Activated CD8-positive, alpha-beta T cell treated with anti-CD3 and anti-CD28 coated beads, Interleukin-2, amount 10 ng/mL, durations not matched to agents 7 days and 5 days (primary cell): ENCODE measurements at places on chromosomes 2 and 18.
A peak's percentile ranks its signal among the peaks of the same experiment; 100 is the strongest.

GRCh38 chr2:190079160-190079559, 16.6 kb upstream of the MSTN start:
- DNase-seq = no peak

DNA sequence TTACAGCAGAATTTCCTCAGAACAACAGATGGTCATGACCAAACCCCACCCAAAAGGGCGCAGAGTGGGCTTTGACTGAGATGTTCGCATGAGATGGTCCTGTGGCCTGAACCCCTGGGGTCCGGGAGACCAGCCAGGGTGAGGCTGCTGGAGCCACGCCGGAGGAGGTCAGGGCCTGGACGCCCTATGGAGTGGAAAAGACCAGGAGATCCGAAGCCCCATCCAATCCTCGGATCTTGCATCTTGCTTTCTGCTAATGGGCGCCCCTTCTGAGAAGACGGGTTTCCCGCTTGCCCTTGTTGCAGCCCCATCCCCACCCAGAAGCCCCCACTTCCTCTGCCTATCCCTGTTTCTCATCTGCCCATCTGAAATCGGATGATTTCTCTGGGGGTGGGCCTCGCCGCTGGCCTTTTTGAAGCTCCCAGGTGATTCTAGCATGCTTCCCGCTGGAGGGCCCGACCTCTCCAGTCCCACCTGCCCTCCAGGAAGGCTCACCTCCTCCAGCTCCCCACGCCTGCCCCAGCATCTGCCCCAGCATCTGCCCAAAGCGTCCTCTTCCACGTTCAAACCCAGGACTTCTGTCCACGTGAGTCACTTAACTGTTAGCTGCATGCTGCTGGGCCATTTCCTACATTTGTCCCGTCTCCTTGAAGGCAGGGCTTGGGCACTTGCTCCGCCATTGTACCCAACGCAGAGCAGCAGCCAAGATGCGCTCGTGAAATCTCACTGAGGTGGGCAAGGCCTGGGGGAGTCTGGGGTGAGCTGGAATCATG, 4.3 kb upstream of the CNDP1 start:
- no peak for DNase-seq

GRCh38 chr2:33498291-33498956, 22.0 kb downstream of the RASGRP3 start:
- no peak for DNase-seq

DNA sequence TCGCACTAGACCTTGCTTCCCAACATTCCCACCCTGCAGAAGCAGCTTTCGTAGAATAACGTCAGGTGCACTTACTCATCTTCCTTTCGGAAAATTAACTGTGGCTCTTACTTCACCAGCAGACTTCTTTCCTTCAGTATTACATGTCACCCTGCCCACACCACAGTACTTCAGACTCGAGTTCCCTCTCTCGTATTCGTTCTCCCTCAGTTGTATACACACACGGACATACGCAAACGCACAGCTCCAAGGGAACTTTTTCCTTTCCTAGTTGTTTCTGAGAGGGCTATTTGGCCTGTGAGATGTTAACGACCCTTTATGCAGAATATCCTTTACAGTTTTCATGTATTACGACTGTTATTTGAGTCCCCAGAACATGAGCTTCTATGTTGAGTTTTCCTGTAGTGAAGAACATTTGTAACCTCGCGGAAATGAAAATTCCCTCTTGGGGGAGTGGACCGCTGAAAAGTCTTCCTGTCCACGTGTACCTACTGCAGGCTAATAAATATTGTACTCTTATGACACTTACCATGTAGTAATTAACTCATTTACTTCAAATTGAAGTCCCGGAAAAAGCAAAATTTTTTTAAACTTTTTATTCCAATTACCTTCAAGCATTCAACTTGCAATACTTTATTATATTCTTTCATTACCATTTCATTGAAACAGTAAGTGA, 908 bp downstream of the ERLEC1 start:
- peak; percentile 24 for DNase-seq

GRCh38 chr18:78788161-78788560, 191.5 kb upstream of the SALL3 start:
- DNase-seq = no peak

DNA sequence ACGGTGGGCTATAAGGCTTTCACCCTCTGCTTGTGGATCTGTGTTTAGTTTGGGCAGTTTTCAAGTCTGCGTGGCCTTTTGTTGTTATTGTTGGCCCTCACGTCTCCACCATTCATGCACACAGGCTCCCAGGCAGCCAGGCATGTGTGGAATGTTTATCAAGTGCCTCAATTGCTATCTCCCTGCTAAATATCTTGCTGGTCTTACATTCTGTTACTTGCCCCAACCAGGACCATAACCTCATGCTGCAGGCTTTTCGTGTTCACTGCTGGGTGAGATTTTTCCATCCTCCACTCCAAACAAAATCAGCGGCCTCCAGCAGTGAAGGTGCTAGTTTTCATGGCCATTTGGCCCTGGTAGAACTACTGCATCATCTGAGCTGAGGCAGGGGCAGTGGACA, 63.0 kb upstream of the DSC1 start:
- DNase-seq = no peak

DNA sequence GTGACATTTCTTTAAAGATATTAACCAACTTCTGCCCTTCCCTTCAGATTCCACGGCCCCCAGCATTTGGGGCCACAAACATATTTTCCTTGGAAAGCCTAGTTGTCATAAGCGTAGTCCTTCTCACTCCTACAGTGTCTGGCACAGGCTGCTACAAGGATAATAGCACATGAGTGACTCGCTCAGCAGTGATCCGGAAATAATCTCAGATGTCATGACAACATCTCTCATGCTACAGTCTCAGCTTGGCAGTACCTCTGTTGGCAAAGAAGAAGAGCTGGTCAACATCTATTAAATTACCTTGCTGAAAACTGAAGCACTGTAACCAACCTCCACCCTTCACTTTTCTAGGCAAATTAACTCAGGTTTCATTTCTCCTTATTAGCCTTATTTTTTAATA, 351.7 kb downstream of the RAD51AP2 start:
- no peak for DNase-seq

DNA sequence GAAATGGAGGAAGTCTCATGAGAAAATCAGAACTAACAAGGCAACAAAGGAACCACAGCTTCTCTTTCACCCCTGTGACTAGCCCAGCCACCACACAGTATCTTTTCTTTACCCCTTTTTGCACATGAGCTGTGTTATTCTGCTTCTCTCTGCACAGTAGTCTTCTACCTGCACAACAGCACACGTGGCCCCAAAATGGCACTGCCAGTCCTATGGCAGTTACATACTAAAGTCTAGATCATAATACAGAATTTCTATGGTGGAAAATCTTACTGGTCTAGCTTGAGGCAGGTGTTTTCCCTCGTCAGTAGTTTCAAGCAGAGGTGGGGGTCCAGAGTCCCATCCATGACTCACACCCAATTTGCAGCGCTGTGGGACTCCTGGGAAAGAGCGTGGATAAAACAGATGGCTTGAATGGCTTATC, 177.7 kb downstream of the DIS3L2 start:
- peak; percentile 33 for DNase-seq

GRCh38 chr2:203534621-203535077, 452 bp downstream of the RAPH1 start:
- peak; percentile 45 for DNase-seq

DNA sequence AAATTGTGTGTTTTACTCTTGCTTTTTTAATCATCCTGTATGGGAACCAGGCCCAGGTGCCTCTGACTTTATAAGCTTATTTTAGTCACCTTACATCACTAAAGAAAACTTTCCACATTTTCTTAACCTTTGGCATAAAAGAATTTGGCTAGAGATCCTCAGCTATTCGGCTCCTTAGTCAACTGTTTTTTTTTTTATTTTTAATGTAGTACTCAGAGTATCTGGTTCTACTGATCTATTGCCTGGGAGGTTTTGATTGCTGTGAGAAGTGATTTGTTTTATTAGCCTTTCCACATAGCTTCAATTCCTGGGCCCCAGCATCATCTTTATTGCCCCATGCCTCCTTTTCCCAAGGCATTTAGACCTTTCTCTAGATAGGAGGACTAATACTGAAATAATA, 121.0 kb downstream of the MYO1B start:
- DNase-seq = no peak

DNA sequence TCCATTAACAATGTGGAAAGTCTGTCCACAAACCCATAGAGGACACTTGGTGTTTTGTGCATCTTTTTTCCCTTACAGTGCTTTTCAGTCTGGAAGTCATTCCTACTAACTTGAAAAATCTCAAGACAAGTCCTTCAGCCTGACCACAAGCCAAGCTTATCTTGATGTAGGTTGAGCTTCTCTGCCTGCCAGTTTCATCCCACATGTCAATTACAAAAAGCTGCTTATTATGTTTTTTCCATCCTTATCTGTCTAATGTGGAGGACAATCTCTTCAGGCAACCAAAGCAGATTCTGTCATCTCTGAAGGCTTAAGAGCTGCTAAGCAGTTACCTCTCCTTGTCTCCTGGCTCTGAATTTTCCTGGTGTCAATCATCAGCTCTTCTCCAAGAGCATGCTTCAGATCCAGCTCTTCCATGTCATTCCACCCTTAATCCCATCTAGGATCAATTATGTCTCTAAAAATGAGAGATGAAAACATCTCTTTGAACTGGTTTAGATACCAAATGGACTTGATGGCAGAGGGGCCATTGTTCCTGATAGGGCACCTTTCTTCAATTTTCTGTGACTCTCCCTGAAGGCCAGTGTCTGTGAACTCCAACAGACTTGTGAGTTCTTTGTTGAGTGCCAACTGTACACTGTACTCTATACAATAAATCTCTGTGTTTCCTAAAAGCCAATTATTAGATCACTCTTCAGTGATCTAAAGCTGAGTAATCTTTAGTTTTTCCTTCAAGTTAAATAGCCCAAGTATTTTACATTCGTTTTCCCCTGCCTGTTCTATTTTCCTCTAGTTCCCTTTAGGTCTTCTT, 208.6 kb downstream of the RBM43 start:
- no peak for DNase-seq

GRCh38 chr2:232793271-232793670, 16.9 kb upstream of the KCNJ13 start:
- DNase-seq = no peak

DNA sequence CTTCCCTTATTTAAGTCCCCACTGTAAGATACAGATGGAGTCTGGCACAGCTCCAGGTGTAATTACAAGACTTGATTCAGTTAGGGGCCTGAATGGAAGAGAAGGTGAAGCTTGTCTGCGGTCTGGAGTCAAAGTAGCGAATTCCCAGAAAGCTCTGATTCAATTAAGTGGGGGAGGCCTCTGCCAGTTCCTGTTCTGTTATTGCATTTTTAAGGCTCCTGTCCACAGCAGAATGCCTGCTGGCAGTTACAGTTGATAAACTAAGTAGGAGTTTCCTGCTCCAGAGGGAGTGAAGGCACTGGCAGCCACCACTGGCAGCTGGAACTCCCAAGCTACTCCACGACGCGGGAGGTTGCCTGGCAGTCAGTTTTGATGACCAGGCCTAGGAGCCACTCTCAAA, 181.1 kb downstream of the SOCS6 start:
- no peak for DNase-seq

- DNase-seq = no peak
These were observed 473.9 kb upstream of the SYT4 start for GRCh38 chr18:43751203-43751602.

- no peak for DNase-seq
These were observed 72.0 kb upstream of the NEUROD1 start for GRCh38 chr2:181752301-181752700.

DNA sequence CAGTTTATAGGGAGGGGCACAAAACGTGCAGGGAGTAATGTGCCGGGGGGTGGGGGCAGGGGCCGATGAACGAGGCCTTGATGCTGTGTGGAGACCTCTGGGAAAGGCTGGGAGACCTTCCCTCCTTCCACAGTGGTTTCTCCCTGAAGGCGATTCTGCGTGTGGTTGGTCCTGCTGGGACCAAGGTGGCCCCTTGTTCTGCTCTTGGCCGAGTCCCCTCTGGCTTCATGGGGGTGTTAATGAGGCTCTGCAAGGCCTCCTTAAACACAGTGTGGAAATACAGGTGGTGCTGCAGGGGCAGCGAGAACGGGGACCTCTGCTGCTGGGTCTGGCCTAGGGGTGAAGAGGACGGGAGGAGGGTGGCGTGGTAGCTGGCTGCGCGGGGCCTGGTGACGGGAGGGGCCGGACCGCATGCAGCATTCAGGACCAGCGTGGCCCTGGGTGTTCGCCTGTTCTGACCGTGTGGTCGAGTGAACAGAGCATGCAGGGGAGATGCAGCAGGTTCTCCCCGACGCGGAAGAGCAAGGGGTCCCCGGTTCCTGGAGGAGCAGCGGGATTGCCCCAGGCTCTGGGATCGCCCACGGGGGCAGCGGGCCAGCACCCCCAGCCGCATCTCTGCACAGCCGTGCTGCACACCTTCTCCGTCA, 42.1 kb upstream of the KCNG2 start:
- no peak for DNase-seq

GRCh38 chr18:7237673-7238272, 6.9 kb downstream of the LRRC30 start:
- no peak for DNase-seq

GRCh38 chr2:196291426-196291825, 120.0 kb upstream of the STK17B start:
- no peak for DNase-seq

DNA sequence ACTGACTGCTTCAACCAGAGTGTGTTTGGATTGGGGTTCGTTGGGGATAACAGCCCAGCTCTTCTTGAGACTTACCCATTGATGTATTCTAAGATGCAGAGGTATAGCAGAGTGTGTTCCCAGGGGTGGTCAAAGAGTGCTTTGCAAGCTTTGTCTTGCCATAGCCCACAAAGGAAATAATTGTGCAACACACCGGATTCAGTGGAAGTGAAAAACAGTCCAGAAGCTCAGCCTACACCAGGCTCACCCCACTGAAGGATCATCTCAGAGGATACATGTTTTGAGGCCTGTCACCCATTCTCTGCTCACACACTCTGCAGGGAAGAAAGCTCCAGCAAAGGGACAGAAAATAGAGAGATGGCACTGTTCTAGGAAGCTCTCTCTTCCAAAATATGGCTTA, 9.6 kb downstream of the CACNB4 start:
- DNase-seq = no peak

GRCh38 chr2:233352141-233352842, 2.0 kb upstream of the DGKD start:
- no peak for DNase-seq

GRCh38 chr2:128422571-128422970, 103.9 kb upstream of the HS6ST1 start:
- DNase-seq = no peak

GRCh38 chr18:45626330-45627203, 11.3 kb downstream of the SLC14A2 start:
- no peak for DNase-seq

GRCh38 chr18:50494569-50494968, 65.3 kb upstream of the MAPK4 start:
- DNase-seq = no peak

GRCh38 chr2:128372621-128373341, 54.1 kb upstream of the HS6ST1 start:
- DNase-seq = peak; percentile 71
